Right cardiac atrium (tissue), 5 donors: ENCODE measurements at places on chromosomes 16 and 17. TPM values are rescaled to one million over a fixed set of nuclear protein-coding genes. Genes with fewer than 3 reads are reported as not detected.

Gene KCNH6
- not detected for total RNA-seq

Gene SLFN14
- not detected for total RNA-seq

Gene SLC13A2
- not detected for total RNA-seq

Gene NPTX1
- total RNA-seq, result not detected

Gene NPIPB6
- 1.4 TPM for total RNA-seq

- DNase-seq, result no peak
Measured at GRCh38 chr17:45688353-45688752, 95.8 kb upstream of the CRHR1 start.

- peak; percentile 74 for DNase-seq
Measured at GRCh38 chr17:80779961-80780380, 211.7 kb upstream of the CHMP6 start.

Gene FOXN1
- total RNA-seq, result not detected

GRCh38 chr17:37429453-37429852 is 22.8 kb downstream of the TADA2A start:
- DNase-seq, result no peak

DNA sequence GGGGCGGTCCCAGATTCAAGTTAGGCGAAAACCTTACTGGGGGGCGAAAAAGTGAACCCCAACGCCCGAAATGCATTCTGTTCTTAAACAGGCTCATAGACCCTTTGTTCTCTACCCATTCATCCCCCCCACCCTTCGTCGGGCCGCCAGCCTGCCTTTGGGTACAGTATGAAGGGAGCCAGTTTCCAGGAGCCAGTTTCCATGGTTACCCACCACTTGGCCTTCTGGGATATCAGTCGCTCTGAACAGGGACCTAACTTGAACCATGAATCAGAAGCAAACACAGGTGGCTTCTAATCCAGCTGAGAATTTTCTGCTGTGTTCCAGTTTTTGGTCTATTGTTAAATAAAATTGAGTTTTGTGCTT is 532 bp downstream of the DHX40 start:
- peak; percentile 30 for DNase-seq

Gene KRT27
- total RNA-seq, result not detected

- no peak for DNase-seq
Measured at GRCh38 chr16:48503336-48503735, 106.6 kb downstream of the N4BP1 start.

GRCh38 chr17:42414704-42415409 is 8.2 kb downstream of the CAVIN1 start:
- no peak for DNase-seq

DNA sequence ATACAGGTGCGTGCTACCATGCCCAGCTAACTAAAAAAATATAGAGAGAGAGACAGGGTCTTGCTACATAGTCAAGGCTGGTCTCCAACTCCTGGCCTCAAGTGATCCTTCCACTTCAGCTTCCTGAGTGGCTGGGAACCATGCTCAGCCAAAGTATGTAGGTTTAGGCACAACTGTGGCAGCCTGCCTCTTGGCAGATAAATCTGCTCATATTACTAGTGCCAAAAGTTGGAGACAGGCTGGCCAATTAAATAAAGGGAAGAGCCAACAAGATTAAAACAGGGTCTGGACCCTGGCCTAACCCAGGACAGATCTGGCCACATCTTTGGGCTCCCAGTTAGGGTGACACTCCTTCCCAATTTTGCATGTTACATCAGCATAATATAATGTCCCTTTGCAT is 151.7 kb downstream of the CBLN1 start:
- DNase-seq, result peak; percentile 8

DNA sequence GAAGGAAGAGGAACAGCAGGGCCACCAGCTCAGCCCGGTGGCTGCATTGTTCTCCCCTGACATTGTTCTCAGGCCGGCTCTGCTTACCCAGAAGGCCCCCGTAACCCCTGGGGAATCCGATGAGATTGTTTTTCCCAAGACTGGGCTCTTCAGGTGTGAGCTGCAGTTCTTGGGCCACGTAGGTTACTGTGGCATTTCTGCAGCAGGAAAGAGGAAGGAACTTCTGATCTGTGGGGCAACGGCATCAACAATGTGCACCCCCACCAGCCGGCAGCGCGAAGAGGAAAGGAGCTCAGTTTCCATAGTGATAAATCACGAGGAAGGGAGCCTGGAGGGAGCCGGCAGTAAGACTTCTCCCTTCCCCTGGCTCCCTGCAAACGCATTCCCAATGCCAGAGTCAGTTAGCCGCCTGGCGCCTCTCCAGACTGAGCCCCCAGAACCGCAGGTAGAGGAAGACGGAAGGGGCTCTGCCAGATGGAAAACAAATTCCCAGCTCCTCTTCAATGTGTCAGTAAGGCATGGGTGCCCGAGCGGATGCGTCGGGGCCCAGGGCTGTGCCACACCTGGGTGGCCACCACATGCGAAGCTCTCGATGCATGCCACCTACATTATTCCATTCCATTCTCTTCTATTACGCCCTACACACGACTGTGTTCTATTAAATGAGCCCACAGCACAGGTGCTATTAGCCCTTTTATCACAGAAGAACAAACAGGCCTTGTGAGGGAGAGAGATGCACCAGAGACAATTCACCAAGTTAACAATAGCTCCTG is 21.5 kb upstream of the PECAM1 start:
- DNase-seq, result peak; percentile 86

DNA sequence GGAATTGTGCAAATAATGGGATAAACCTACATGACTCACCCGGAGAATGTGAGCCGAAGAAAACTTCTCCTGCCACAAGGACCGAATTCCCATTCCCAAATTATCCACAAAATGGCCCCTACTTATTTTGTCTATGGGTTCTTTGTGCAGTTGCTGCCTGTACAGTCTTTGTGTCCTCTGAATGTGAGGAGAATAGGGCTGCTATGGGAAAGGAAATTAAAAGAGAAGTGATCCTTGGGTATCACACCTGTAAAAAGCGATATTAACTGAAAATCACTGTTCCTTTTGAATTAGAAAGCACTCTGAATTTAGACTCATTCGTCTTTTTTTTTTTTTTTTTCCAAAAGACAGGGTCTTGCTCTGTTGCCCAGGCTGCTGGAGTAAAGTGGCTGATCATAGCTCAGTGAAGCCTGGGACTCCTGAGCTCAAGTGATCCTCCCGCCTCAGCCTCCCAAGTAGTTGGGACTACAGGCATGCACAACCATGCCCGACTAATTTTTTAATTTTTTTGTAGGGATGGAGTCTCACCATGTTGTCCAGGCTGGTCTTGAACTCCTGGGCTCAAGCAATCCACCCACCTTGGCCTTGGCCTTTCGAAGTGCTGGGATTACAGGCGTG is 45.4 kb downstream of the CHD9 start:
- no peak for DNase-seq

Gene SLFN12L
- 0.23 TPM for total RNA-seq

DNA sequence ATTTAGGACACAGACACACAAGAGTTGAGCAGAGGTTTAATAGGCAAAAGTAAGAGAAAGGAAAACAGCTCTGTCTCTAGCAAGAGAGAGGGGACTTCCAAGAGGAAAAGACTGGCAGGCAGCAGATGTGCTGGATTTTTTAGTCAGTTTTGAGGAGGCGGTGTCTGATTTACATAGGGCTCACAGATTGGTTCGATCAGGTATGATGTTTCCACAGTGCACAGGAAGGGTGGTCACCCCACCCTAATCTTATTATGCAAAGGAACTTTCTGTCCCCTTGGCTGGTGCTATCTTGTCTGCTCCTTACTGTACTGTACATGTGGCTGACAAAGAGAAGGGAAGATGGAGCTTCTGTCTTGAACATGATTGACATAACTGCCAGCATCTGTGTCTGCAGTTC is 25.3 kb downstream of the BFAR start:
- no peak for DNase-seq

Gene TBX21
- 0.38 TPM for total RNA-seq

- DNase-seq, result no peak
Measured at GRCh38 chr17:4407216-4407615, 26.5 kb upstream of the SPNS3 start.

DNA sequence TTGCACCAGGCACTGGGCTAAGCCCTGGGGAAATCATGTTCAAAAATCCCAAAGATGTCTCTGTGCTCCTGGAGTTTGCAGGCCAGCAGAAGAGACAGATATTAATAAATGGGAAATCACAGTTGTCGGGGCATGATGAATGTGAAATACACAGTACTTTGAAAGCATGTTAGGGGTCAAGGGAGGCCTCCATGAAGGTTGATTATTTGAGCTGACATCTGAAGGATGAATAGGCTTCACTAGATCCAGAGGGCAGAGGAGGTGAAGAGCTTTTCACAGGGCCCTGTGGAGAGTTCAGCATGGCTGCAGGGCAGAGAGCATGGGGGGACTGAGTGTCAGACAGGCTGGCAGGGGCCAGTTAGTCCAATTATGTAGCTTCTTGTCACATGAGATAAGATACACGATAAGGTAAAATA is 2.6 kb downstream of the ANKRD40CL start:
- no peak for DNase-seq

Gene CDH5
- 41.0 TPM for total RNA-seq

DNA sequence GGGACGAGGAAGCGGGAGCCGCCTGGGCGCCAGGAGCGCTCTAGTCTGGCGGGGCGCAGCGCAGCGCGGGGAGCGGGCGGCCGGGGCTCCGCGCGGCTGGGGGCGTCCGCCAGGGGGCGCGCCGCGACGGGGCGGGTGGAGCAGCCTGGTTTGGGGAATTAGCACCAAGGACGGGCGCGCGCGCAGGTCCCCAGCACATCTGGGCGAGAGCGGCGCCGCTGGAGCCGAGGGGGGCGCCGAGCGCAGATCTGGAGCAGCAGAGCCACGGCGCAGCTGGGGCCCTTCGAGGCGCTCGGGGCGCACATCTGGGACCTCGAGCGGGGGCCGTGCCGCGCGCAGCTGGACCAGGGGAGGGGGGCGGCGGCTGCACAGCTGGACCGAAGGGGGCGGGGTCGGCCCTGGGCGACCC is at the start of gene NXPH3:
Gene NXPH3, plus strand, starts transcription at position 193 of the 409 bp plus-strand sequence. CDS start 349 bp downstream, outside the sequence.
- peak; percentile 72 for DNase-seq

- no peak for DNase-seq
Measured at GRCh38 chr16:73993878-73994277, 302.7 kb upstream of the PSMD7 start.

DNA sequence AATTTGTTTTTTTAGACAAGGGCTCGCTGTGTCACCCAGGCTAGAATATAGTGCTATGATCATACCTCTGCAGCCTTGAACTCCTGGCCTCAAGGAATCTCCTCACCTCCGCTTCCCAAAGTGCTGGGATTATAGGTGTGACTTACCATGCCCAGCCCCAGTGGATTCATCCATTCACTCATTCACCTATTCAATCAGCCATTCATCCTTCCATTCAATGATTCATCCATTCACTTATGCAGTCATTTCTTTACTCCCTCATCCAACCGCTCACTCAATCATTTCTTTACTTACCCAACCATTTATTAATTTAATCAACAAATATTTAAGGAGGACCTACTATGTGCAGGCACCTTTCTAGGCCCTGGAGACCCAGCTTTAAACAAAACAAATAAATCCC is 25.7 kb downstream of the DEXI start:
- no peak for DNase-seq

DNA sequence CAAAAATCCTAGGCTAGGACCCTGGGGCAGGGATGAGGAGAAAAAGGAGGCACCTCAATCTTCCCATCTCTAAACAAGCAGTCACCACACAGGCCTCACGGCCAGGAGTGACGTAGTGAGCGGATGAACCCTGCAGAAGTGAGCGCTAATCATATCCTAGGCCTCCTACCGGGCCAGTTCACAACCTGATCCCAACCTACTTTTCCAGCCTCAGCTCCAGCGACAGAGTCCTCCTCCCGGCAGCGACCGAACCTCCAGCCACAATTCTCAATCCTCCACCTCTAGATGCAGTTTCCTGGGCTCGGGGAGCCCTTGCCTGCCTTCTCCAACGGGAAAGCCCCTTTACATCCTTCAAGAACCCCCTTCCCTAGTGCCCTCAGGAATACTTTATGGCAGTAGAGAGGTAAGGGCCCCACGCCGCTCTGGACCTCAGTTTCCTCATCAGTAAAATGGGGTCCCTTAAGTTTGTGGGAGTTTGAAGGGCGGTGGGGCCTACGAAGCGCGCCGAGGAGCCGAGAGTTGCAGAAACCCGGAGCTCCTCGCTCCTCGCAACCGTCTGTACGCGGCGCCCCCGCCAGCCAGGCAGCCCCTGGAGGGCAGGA is 1.4 kb downstream of the ZNF668 start:
- no peak for DNase-seq

Gene DUSP3
- total RNA-seq, result 148 TPM

Gene TEKT5
- not detected for total RNA-seq

GRCh38 chr17:50675627-50676026 is 32.1 kb downstream of the ANKRD40 start:
- no peak for DNase-seq

DNA sequence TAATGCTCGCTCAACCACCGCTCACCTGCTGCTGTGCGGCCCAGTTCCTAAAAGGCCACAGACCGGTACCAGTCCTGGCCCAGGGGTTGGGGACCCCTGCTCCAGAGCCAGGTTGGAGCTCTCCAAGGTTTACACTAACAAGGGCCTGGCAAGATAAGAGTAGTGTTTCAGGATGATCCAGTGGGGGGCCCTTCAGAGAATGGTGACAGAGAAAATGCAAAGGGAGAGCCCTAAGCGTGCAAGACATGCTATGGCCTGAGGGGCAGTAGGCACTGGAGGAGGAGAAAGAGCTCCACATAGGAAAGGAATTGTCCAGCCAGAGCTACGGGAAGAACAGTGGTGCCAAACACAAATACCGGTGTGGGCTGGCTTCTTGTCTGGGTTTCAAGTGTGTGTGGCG is 233.4 kb downstream of the STX8 start:
- no peak for DNase-seq

DNA sequence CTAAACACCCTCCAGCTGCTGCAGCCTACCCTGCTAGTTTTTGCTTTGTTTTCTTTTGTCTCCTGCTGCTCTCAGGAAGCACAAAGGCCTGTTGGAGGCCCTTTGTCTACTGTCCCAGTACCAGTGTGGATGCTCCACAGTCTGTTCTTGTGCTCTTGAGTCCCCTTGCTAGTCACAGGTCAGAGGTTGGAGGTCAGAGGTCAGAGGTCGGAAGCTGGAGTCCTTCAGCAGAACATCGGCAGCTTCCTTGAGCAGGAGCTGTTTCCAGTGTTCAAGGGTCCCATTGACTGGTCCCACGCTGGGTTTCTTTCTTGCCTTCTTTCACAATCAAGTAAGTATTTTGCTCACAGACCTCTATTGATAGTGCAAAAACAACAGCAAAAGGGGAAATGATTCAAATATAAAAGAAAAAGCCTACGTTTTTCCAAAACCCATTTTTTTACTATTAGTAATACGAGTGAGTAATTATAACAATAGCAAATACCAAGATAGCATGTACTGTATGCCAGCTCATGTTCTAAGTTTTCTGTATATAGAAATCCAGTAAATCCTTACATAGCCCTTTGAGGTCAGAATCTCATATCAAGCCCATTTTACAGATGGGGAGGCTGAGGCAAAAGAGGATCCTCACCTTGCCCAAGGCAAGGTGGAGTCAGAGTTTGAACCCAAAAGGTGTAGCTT is 10.9 kb upstream of the IL34 start:
- no peak for DNase-seq

Gene ACAP1
- 15.0 TPM for total RNA-seq

GRCh38 chr17:29593591-29594518 is 923 bp downstream of the ANKRD13B start:
- DNase-seq, result peak; percentile 73

DNA sequence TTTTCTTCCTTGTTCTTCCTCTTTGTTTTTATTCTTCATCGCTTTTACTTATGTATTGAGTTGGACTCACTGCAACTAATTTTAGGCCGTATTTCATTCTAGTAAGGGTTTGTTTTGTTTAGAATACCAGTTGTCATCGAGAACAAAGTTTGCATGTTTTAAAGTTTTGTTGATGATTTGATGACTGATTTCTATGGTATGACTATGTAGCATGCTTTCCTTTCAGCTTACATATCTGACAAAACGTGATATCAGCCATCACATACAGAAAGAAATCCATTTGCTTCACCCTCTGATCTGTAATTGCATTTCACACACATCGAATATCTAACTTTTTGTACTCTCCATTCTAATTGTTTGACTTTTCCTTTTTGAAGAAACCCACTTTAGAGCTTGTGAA is 4.0 kb downstream of the PRKCA start:
- no peak for DNase-seq
